ENCODE measurements at places on chromosomes 7 and 10.

GRCh38 chr7:129110258-129110981 lies 34.1 kb upstream of the TSPAN33 start:
- no peak for DNase-seq

GRCh38 chr10:30737931-30738391 lies 108.4 kb upstream of the LYZL2 start:
- DNase-seq: no peak

- DNase-seq: peak; percentile 79
These were observed 281.8 kb downstream of the KCNMA1 start for GRCh38 chr10:77355844-77356243.

GRCh38 chr10:71354776-71355175 lies 35.7 kb downstream of the SLC29A3 start:
- no peak for DNase-seq

DNA sequence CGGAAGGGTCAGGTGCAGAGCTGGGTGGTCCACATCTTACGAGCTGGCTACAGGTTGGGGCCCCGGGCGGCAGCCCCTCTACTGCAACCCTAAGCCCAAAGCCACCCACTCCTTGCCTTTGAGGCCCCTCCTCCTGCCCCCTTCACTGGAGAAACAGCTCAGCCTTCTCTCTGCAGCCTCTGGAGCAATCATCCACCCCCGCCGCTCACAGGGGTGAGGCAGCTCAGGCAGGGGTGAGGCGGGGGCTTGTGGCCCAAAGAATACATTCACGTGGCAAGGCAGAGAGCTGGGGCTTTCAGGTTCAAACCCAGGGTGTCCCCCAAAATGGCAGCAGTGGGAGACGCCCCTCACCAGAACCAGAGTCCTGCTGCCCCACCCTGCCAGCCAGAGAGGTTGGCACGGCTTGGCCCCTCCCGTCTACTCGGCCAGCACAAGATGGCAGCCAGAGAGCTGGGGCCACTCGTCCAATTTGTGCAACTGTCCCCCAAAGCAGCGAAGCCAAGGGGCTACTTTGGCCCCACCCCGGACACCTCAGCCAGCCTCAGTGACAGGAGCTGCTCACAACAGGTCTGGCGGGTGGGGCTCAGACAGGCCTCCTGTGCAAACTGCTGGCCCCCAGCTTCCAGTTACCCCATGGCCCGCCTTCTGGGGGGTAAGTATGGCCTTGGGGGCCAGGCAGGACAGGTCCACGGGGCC lies 7.2 kb downstream of the GNB2 start:
- DNase-seq: no peak

GRCh38 chr7:132109769-132110168 lies 466.5 kb downstream of the PLXNA4 start:
- DNase-seq: no peak

DNA sequence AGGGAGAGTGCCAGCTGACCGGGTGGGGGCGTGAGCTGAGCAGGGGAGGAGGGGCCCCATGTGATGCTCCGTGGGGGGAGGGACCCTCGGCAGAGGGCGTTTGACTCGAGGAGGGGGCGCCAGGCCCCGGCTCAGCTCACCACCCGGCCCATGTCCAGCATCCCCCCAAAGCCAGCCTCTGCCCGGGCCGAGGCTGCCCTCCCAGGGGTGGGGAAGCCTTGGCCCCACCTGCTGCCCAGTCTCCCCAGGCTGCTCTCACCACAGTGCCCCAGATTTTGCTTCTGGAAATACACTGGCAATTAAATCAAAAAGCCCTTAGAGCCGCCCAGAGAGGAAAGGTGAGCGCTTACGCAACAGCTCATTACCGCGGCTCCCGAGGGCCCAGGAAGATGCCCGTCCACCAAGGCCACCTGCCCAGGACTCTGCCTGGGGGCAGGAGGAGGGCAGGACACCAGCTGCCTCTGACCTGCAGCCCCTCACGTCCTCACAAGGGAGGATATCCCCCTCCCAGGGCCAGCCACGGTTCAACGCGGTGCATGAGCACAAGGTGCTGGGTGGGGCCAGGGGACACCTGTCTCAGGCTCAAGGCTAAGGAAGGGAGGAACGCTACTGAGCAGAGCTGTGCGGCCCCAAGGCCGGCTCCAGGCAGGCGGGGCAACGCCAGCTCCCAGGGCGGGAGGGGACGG lies 70.0 kb upstream of the INPP5A start:
- no peak for DNase-seq

DNA sequence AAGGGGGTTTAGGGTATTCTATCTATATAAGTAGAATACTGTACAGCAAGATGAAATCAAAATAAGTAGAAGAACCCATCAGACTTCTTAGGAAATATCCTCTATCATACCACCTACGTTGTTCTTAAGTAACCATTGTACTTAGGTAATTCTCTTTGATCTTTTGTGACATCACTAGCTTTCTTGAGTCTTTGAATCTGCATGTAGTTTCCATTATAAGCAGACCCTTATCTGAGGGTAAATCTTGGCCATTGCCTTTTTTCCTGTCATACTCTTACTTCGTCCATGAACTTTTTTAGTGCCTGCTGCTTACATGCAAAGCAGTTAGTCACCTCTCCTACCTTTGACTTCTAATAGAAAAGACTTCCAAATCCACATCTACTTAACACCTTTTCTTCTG lies 49.0 kb downstream of the WAC start:
- no peak for DNase-seq

DNA sequence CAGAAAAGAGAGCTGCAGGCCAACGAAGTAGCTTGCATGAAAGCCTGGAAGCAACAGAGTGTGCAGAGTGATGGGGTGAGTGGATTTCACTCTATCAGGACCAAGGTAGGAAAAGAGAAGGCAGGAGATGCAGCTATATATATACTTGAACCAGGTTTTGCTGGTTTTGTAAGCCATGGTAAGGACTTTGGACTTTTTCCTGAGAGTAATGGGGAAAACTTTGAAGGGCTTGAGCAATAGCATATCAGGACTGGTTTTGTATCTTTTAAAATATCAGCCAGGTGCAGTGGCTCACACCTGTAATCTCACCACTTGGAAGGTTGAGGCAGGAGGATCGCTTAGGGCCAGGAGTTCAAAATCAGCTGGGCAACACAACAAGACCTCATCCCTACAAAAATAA lies 120.6 kb upstream of the NRP1 start:
- no peak for DNase-seq

DNA sequence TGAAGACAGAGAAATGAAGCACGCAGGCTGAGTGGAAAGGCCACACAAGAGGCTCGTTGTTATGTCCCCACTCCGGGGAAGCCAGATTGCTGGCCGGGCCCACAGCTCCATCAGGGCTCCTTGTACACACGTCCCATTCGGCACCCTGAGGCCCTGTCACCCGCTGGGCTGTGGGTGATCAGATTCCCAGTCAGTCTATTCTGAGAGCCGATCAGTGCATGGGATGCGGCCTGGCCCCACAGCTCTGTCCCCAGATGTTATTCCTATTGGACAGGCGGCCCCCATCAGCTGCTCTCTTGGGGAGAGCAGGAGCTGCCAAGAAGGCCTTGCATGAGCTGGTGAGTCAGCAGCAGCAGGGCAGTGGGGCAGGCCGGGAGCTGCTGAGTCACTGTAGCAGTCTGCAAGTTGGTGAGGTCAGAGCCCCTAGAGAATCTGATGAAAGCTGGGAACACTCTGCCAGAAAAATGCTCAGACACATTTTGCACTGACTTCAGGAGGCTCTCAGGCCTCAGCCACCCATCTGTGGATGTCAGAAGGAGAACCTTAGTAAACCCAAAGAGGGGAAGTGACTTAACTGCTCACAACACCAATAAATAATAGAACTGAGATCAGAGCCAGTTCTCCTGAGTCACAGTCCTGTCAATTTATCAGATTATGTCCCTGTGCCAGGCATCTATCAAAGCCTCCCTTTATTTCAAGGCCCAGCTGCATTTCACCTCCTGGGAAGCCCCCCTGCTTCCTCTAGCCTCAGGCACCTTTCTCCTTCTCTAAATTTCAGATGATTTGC lies 9.4 kb upstream of the PSAP start:
- DNase-seq: peak; percentile 99

DNA sequence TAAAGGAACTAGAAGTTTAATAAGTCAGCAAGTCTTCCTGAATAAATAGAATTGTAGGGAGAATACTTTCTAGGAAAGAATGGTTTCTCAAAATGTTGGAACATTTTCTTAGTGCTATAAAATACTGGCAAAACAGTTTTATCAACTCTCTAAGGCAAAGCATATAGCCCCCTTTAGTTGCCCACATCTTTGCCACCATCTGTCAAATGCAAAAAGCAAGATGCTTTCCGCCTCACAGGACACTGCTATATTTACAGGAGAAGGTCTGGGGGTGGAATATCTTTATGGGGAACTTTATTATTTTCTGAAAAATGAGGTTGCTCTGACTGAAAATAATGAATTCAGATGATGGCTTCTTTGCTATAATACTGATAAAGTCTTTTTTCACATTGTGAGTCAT lies 78.3 kb downstream of the SVOPL start:
- DNase-seq: no peak

- DNase-seq: no peak
These were observed 171.7 kb downstream of the LCOR start for GRCh38 chr10:97003804-97004201.

DNA sequence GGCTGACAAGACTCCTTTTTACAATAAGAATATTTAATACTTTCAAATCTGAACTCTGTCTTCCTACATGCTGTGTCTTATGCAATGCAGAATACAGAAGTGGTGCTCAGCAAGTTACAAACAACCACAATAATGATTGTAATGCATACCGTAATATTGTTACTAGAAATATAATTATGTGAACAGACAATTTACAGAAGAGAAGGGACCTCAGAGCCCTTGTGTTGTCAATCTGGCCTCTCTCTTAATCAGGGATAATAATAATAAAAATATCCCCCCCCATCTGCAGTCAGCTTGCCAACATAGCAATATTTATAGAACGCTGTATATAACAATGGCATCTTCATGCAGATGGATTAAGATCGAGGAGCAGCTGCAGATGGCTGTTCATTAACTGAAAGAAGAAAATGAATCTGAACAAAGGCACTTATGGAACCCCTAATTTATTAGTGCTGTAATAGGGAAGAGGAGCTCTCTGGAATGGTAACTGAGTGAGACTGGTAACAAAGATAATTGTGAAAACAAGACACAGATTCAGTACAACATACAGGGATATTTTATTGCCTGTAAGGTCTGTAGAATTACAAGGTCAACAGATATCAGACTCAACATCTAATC lies 106.3 kb downstream of the TMEM26 start:
- no peak for DNase-seq

GRCh38 chr10:81546243-81546642 lies 328.8 kb upstream of the NRG3 start:
- DNase-seq: no peak

- DNase-seq: no peak
These were observed 139.9 kb upstream of the DGKB start for GRCh38 chr7:15042285-15043065.

- no peak for DNase-seq
These were observed 505.1 kb downstream of the DNAJB6 start for GRCh38 chr7:157841773-157842370.

GRCh38 chr7:111011520-111011919 lies 79.4 kb upstream of the LRRN3 start:
- no peak for DNase-seq

DNA sequence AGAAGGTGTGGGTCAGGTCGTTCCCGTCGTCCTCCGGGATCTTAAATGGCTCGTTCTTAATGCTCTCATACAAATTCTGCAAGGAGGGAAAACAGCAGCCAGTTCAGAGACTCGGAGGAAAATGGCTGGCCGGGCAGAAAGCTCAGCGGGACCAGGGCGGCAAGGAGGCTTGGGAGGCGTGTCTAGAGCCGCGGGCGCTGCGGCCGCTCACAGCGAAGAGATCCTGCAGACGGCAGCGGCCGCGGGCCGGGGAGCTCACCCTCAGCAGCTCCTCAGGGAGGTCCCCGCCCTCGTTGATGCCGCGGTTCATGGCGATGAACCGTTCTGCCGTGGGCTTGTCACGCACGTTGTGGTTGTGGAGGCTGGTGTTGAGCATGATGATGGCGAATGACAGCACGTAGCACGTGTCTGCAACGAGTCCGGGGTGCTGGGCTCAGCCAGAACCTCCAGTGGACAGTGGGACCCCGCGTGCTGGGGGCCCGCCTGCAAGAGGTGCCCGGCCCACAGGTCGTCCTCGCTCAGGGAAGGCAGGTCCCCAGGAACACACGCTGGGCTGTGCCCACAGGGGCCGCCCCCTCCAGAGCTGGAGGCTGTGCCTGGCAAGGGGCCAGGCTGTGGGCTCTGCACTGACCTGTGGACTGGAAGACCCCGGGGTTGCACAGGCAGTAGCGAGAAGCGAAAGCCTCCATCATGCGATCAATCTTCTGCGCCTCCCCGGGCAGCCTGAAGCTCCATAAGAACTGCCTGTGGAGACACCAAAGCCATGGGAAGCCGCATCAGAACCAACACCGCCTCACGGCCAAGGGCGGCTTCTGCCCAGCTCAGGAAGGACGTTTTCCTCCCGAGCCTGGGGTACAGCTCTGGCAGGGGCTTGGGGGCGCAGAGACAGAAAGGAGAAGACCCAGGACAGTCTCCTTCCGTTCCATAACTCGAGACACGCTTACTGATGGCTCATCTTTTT lies 101.6 kb downstream of the CYTH3 start:
- no peak for DNase-seq

- DNase-seq: no peak
These were observed 7.4 kb upstream of the ARID5B start for GRCh38 chr10:61894133-61894532.

DNA sequence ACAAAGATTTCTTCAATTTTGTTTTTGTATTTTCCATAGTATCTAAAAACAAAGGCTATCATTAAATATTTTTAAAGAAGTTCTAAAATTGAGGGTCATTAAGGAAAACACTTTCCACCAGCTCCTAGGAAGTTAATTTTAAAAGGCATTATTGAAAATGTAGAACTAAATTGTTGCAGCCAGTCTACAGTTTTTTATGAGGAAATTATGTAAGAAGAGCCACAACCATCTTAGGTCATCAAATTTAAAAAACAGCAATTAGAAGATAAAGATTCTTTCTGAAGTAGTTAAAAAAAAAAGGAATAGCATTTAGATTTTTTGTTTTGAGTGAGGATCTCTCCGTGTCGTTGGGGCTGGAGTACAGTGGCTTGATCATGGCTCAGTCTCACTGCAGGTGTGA lies 161.7 kb downstream of the NRBF2 start:
- DNase-seq: no peak

DNA sequence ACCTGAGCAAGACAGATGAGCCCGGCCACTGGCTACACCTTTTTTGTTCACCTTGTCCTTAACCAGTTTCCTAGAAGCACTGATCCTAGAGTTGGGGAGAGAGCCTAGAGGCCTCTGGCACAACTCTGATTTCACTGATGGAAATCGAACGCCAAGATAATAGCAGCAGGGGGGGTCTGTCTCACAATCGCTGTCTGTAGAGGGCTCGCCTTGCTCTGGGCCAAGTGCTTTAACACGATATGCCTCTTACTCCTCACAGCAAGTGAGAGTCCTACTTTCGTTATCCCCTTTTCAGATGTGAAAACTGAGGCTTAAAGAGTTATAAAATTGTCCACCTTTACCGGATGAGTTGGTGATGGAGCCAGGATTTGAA lies 472 bp downstream of the RASSF4 start:
- DNase-seq: no peak

GRCh38 chr10:68578974-68579373 lies 18.8 kb downstream of the TET1 start:
- no peak for DNase-seq
